ENCODE measurements at places on chromosomes 3 and 15.

- no peak for DNase-seq
These were observed 4.2 kb downstream of the SORD start for GRCh38 chr15:45027220-45027619.

DNA sequence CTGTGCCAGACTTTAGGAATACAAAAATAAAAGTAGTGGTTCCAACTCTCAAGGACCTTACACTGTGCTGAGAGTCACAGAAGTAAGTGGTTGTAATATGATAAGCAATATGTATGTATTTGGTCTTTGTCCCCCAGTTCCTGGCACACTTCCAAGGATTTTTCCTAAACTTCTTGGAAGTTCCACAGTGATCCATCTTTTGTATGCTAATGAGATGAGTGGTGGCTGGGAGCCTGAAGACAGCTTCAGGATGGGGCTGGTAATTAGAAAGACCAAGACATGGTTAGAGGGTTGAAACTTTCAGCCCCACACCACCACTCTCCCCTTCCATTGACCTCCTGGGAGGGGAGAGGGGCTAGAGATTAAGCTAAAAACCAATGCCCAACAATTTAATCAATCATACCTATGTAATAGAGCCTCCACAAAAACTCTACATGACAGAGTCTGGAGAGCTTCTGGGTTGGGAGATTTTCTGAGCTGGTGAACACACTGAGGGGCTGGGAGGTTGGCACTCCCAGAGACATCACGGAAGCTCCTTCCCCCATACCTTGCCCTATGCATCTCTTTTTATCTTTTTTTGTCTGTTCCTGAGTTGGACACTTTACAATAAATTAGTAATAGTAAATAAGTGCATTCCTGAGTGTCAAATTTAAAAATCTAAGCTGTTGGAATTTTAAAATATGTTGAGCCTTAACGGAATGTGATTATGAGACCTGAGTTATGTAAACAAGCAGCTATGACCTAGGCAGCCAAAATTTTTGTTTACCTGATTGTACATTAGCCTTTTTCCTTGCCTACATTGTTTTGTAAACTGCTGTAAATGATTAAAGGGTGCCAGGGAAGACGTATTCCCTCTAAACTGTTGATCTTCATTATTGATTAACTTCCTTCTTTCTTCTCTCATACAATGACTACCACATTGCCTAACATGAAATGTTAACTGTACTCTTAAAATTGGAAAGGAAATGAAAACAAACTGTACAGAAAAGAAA, 24.3 kb downstream of the CD200R1L start:
- no peak for DNase-seq

- no peak for DNase-seq
These were observed 58.9 kb downstream of the SFMBT1 start for GRCh38 chr3:52986938-52987337.

DNA sequence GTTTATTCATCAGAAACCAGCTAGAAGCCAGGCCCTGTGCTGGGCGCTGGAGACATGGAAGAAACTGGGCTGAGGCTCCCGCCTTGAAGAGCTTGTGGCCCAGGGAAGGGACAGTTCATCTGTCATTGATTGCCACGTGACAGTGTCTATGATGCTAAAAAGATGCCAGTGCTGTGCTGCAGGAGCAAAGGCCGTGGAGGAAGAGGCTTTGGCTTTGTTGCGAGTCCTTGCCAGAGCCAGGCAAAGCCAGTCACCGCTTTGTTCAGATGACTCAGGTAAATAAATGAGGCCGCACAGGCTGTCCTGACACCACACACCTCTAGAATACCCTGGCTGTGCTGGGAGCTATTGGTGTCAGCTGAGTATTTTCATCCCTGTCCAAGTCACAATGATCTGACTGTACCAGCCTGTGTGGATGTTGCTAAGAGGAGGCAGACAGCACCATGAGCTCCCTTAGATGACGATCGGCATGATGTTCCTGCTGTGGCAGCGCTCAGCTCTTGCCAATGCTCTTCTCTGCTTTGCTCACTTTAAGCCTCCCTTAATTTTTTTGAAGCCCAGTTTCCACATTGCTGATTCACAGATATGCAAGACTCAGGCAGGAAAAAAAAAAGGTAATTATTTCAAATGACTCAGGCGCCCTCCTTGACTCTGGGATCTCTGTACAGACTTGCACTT, 77.5 kb downstream of the CCNL1 start:
- DNase-seq = no peak

- DNase-seq = no peak
These were observed 6.8 kb downstream of the CD96 start for GRCh38 chr3:111548756-111549155.

DNA sequence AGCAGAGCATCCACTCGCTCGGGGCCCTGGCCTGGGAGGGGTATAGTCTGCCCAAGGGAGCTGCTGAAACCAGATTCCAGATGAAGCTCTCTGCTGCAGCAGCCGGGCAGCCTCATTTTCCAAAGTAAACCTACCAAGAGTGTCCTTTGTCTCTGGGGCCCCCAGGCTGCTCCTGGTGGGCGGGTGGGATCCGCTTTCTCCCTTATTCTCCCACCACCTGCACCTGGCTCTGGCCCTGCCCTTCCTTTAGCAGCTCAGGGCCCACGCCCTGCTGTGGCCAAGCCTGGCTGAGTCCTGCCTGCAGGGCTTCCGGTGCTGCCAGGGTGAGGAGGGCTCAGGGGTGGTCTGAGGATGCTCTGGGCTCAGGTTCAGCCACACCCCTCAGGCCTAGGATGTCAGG, 13.0 kb downstream of the SCN5A start:
- no peak for DNase-seq

DNA sequence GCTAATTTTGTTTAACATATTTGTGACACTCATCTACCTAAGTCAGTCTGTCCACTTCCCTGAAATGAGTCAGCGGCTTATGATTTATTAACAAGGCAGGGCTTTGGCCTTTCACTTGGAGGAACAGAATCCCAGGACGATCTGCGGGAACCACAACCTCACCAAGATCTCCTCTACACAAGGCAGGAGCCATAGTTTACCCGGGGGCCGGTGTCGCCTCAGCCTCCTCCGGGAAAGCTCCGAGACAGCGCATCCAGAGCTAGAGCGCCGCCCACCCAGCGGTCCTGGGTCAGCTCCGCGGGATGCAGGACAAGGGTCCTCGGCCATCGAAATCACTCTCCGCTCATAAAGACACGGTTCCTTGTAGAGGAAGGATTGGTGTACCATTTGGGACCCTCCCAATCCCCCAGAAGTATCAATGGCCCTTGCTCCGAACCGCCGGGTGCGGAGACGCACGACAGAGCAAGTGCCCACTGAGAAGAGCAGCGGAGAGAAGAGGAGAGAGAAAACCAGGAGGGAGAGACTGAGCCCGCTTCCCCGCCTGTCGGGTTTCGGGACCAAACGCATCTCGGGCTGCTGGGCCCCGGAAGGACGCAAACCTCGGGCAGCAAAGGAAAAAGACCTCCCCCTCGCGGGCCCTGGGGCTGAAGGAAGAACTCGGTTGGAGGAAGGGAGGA, 13.1 kb upstream of the ALCAM start:
- no peak for DNase-seq

GRCh38 chr3:42490243-42490642, 12.2 kb upstream of the VIPR1 start:
- DNase-seq = no peak

- no peak for DNase-seq
These were observed 468.5 kb upstream of the KCNMB2 start for GRCh38 chr3:178067721-178068120.

- DNase-seq = no peak
These were observed 18.6 kb downstream of the WDR76 start for GRCh38 chr15:43845421-43845820.

GRCh38 chr3:10526366-10526765, 21.0 kb upstream of the ATP2B2 start:
- DNase-seq = no peak

GRCh38 chr15:28273468-28273867, 48.5 kb downstream of the HERC2 start:
- DNase-seq = no peak

DNA sequence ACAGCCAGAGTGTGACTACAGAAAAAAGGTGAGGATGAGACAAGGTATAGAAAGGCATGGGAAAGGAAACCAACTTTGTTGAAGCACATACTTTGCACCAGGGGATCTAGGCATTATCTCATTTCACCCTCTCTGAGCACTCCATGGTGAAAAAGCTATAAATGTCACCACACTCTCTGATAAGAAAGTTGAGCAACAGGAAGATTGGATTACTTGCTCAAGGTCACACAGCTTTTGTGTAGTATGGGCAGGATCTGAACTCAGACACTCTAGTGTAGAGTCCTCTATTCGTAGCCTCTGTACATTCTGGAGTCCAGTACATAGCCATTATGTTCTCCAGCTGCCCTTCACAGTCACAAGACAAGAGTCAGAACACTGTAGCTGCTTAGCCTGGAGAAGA, 163.4 kb upstream of the SEMA6D start:
- no peak for DNase-seq

- DNase-seq = no peak
These were observed 10.9 kb downstream of the ACSBG1 start for GRCh38 chr15:78223396-78224022.

GRCh38 chr3:56911363-56911762, 109.6 kb upstream of the ARHGEF3 start:
- no peak for DNase-seq

GRCh38 chr3:7700539-7700938, 801.1 kb upstream of the LMCD1 start:
- no peak for DNase-seq

- DNase-seq = no peak
These were observed 10.0 kb downstream of the FAM98B start for GRCh38 chr15:38463893-38464292.

- no peak for DNase-seq
These were observed 70.8 kb downstream of the SEC22A start for GRCh38 chr3:123272547-123272946.

DNA sequence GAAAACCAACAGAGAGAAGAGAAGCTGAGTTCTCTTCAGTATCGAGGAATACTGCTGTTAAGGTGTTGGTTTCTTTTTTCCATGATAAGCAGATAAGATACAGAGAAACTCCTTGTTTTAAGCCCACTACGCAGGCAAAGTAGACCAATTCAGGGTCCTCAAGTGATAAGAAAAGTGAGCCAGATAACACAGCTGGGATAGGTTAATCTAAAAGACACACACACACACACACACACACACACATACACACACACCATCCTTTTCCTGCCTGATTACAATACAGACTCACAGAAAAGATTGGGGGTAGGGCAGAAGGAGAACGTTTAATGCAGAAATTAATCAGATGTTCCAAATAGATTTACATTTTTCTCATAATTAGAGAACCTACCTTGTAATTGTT, 6.5 kb upstream of the PHLDB2 start:
- no peak for DNase-seq

DNA sequence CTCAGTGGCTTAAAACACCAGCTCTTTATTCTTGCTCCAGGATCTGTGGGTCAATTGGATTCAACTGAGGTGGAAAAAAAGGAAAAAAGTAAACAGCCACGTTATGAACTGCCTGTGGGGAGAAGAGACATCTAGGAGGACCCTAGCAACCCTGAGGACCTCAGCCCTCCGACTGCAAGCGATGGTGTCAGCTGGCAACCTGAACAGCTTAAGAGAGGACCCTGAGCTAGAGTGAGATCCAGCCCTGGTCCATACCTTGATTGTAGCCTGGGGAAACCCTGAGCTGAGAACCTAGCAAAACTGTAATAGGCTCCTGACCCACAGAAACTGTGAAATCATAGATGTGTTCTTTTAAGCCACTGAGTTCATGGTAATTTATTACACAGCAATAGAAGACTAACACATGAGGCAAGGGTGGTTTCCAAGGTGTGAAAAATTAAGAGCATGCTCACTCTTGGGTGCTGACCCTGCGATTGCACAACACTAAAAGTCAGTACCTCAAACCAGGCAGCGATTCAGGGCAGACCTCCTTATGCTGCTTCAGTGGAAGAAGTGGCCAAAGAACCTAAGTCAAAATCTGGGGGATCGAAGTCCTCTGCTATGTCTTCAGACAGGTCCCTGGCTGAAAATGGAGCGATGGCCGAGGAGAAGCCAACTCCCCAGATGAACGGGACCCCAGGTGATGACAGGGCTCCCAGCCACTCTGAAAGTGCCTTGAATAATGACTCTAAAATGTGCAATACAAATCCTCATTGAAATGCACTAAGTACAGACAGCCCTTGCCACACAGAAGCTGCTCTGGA, 57.7 kb downstream of the GASK1A start:
- DNase-seq = no peak

- no peak for DNase-seq
These were observed 335.1 kb downstream of the SV2B start for GRCh38 chr15:91435113-91435512.

DNA sequence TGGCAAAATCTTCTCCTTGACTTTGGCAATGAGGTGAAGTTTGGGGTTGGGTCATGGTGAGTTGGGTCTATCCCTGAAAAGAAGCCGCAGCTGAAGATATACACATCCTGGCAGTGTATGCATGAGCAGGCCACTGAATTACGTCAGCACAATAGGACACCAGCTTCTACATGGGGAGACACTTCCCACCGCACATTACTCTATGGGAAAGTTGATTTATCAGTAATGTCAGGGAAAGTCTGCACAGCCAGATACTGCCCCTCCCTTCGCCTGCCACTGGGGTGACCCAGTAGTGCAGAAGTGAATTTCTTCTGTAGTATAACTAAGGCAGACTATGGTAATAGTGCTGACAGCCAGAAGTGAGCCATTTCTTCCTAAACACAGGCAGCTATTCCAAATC, 245.0 kb downstream of the NTRK3 start:
- no peak for DNase-seq

DNA sequence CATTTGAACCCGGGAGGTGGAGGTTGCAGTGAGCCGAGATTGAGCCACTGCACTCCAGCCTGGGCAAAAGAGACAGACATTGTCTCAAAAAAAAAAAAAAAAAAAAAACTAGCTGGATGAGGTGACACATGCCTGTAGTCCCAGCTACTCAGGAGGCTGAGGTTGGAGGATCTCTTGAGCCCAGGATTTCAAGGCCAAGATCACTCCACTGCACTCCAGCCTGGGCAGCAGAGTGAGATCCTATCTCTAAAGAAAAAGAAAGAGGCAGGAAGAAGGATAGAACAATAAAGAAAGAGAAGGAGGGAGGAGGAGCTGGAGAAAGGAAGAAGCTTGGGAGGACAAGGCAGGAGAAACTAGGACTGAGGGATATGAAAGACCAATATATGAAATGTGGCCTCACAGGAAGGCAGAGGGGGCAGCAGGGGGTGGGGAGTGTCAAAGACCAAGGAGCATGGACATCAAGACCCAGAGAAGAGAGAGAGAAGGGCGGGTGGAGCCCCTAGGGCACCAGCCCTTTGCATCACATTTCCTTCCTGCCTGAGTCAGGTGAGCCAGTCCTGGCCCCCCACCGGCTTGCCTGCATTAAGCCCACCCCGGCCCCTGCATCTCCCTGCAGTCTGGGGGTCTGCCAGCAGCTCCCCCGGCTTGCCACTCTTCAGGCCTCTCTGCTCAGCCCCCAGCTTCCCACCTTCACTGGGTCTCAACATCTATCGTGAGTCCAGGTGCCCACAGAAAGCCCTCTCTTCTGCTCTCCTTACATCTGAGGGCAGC, 11.5 kb downstream of the IGDCC3 start:
- no peak for DNase-seq

Measured in activated T-cell treated with anti-CD3 and anti-CD28 coated beads, Interleukin-2, amount 50 U/mL, for 4 hours (primary cell).